ENCODE measurements at places on chromosomes 1 and 21. TPM values are rescaled to one million over a fixed set of nuclear protein-coding genes. Genes with fewer than 3 reads are reported as not detected.

The SLC25A34 gene
- 2.1 TPM for total RNA-seq

The MTARC2 gene
- not detected for total RNA-seq

The CCDC30 gene
- 2.4 TPM for total RNA-seq

The SERTAD4 gene
- not detected for total RNA-seq

The ECE1 gene
- 72.3 TPM for total RNA-seq

The RALGPS2 gene
- total RNA-seq, result 5.3 TPM

The C4BPB gene
- 3.0 TPM for total RNA-seq

The DNALI1 gene
- not detected for total RNA-seq

The NUDT4B gene
- 0.48 TPM for total RNA-seq

The RNU1-4 gene
- total RNA-seq, result 2,872 TPM

The C21orf91 gene
- 47.6 TPM for total RNA-seq
